ENCODE measurements at places on chromosomes 16 and 17. TPM values are rescaled to one million over a fixed set of nuclear protein-coding genes. Genes with fewer than 3 reads are reported as not detected.

DNA sequence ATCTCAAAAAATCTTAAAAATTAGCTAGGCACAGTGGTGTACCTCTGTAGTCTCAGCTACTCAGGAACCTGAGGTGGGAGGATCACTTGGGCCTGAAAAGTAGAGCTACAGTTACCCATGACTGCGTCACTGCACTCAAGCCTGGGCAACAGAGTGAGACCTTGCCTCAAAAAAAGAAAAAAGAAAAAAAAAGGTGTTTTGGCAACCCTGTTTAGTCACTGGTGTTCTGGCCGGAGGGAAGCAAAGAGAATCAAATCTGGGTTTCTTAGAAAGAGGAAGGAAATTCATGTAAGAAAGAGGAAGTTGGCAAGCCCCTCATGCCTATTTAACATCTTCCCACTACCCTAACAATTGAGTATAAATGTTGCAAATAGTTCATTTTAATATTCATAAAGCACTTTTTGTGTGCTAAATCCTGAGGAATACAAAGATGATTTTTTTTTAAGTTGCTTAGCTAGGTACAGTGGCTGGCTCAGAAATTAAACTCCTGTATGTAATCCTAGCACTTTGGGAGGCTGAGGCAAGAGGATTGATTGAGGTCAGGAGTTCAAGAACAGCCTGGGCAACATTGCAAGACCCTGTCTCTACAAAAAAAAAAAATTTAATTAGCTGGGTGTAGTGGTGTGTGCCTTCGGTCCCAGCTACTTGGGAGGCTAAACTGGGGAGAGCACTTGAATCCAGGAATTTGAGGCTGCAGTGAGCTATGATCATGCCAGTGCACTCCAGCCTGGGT is 6.5 kb upstream of the USP32 start:
- peaks cover 24% of the 10 kb centered on the region for H3K4me1 ChIP-seq
- H3K27me3 ChIP-seq = no peaks in the 10 kb centered on the region
- H3K4me3 ChIP-seq = no peak overlapping the region
- H3K27ac ChIP-seq = peak overlapping the region; percentile 62
- peak; percentile 29 for DNase-seq
- H3K36me3 ChIP-seq = no peaks in the 10 kb centered on the region

GRCh38 chr17:6556121-6557039 is at the start of gene PITPNM3:
PITPNM3 (minus strand) TSS chr17:6556555; CDS start chr17:6556406, 149 bp downstream.
- H3K27me3 ChIP-seq = peaks cover 45% of the 10 kb centered on the region
- DNase-seq = no peak
- H3K4me3 ChIP-seq = peak within 1 kb of the TSS; percentile 45
- H3K27ac ChIP-seq = no peak within 1 kb of the TSS
- peaks cover 8% of the 10 kb centered on the region for H3K4me1 ChIP-seq

- H3K4me3 ChIP-seq = peak within 1 kb of the TSS; percentile 91
- H3K27me3 ChIP-seq = no peaks in the 10 kb centered on the region
- H3K4me1 ChIP-seq = peaks cover 36% of the 10 kb centered on the region
- DNase-seq = peak; percentile 99
- peak within 1 kb of the TSS; percentile 100 for H3K27ac ChIP-seq
- H3K36me3 ChIP-seq = peaks cover 39% of the 10 kb centered on the region
These were observed at the start of gene CTDNEP1 for GRCh38 chr17:7251661-7252175. CTDNEP1 (minus strand) TSS chr17:7251734; CDS start chr17:7251296, 438 bp downstream.

GRCh38 chr17:10063730-10064241 is 134.6 kb downstream of the GAS7 start:
- peaks cover 18% of the 10 kb centered on the region for H3K4me1 ChIP-seq
- H3K27ac ChIP-seq = peak overlapping the region; percentile 69
- no peak overlapping the region for H3K4me3 ChIP-seq
- H3K36me3 ChIP-seq = no peaks in the 10 kb centered on the region

DNA sequence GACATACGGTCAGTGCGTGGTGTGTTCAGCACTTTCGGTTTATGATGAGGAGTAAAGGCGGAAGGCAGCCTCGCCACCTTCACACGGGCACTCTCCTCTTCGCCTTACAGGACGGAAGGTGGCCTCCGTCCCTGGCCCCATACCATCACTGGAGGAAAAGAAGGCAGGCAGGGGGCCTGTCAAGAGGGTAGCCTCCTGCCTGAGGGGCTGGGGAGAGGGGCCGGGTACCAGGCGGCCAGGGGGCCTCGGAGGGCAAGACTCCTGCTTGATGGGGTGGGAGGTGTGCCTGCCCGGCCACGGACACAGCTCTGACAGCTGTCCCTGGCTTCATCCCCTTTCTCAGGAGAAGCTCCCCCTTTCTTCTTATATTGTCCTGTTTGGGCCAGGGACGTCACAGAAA is 15.6 kb upstream of the SLC38A8 start:
- H3K27ac ChIP-seq = no peak overlapping the region
- no peaks in the 10 kb centered on the region for H3K27me3 ChIP-seq
- peaks cover 5% of the 10 kb centered on the region for H3K4me1 ChIP-seq
- no peak overlapping the region for H3K4me3 ChIP-seq

DNA sequence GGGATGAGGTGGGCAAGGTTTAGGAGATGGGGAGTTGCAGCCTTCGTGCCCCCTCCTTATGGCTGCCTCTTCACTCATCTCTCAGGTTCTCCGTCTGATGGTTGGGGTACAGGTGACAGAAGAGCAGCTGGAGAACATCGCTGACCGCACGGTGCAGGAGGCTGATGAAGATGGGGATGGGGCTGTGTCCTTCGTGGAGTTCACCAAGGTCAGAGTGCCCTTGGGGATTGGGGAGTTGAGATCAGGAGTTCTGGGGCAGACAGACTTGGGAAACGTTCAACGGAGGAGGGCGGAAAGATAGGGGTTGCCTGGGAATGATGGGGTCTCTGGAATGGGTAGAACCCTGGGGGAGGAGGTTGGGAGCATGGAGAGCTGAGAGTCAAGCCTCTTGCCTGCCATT is 2.3 kb downstream of the CHP2 start:
- no peak for DNase-seq
- no peaks in the 10 kb centered on the region for H3K4me1 ChIP-seq
- no peak overlapping the region for H3K4me3 ChIP-seq
- no peaks in the 10 kb centered on the region for H3K36me3 ChIP-seq
- peaks cover 42% of the 10 kb centered on the region for H3K27me3 ChIP-seq
- H3K27ac ChIP-seq = no peak overlapping the region

DNA sequence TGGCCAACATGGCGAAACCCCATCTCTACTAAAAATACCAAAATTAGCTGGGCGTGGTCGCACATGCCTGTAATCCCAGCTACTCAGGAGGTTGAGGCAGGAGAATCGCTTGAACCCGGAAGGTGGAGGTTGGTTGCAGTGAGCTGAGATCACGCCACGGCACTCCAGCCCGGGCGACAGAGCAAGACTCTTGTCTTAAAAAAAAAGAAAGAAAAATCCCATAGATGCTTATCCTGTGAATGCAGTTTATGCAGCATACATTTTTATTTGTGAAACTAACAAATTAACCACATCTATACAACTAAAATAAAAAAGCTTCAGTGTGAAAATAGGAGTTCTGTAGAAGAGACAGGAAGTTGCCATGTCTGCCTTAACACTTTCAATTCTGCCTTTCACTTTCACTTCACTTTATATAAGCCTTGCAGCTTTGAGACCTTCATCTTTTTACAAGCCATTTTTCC is 7.1 kb downstream of the IGSF6 start:
- peak overlapping the region; percentile 93 for H3K27ac ChIP-seq
- H3K4me3 ChIP-seq = peak overlapping the region; percentile 74
- H3K27me3 ChIP-seq = no peaks in the 10 kb centered on the region
- H3K4me1 ChIP-seq = peaks cover 50% of the 10 kb centered on the region

DNA sequence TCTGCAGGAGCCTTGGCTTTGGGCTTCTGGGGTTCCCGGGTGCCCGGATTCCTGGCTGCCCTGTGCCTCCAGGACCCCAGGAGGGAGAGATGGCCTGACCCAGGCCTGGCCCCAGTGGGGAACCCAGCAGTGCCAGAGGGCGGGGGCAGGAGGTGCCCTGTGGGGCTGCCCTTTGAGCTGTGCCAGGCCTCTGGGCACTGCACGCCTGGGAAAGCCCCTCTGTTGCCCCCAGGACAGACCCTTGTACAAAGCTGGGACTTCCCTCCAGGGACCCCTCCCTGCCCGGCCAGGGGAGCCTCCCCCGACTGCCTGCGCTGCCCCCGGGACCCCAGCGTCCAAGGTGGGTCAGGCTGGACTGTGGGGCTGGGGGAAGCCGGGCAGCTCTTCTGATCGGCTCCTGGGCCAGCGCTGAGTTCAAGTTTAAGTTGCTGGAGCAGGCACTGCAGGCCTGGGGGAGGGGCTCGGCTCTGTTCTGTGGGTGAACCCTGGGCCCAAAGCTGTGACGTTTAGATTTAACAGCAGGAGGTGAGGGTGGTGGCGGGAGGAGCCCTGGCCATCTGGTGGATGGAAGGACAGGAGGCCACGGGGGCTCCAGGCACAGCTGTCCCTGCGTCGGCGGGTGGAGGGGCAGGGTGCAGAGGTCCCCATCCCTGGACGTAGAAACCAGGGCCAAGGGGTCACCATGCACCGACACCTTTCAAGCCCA is 27.6 kb upstream of the C1QTNF8 start:
- no peaks in the 10 kb centered on the region for H3K27me3 ChIP-seq
- no peak overlapping the region for H3K27ac ChIP-seq
- no peak overlapping the region for H3K4me3 ChIP-seq
- H3K4me1 ChIP-seq = no peaks in the 10 kb centered on the region

- H3K4me1 ChIP-seq = peaks cover 23% of the 10 kb centered on the region
- no peak for DNase-seq
- H3K27me3 ChIP-seq = no peaks in the 10 kb centered on the region
- H3K36me3 ChIP-seq = peaks cover 1% of the 10 kb centered on the region
These were observed 28.2 kb downstream of the ZNF652 start for GRCh38 chr17:49333804-49334203.

GRCh38 chr16:69132424-69133252 is at the start of the genes CHTF8 and UTP4:
CHTF8 (minus strand) TSS chr16:69132588; CDS start chr16:69121458, 11,130 bp downstream.
UTP4 (plus strand) TSS chr16:69132649; CDS start chr16:69133460, 811 bp downstream.
- peak within 1 kb of the TSS; percentile 93 for H3K27ac ChIP-seq
- DNase-seq = peak; percentile 91
- H3K27me3 ChIP-seq = no peaks in the 10 kb centered on the region
- H3K4me3 ChIP-seq = peak within 1 kb of the TSS; percentile 88
- H3K36me3 ChIP-seq = peaks cover 51% of the 10 kb centered on the region

- DNase-seq = no peak
- H3K27me3 ChIP-seq = no peaks in the 10 kb centered on the region
- H3K27ac ChIP-seq = no peak overlapping the region
These were observed 7.1 kb upstream of the SGF29 start for GRCh38 chr16:28546626-28547025.

The SDR42E2 gene
- 0.14 TPM for total RNA-seq

The NEK8 gene
- 3.6 TPM for total RNA-seq

The TLCD3B gene
- total RNA-seq = 3.6 TPM

The TP53TG3C gene
- not detected for total RNA-seq

The RAC3 gene
- total RNA-seq = 5.5 TPM

The SGCA gene
- 0.34 TPM for total RNA-seq
